Metanephros (tissue), 2 donors: ENCODE measurements at places on chromosomes 4 and X. TPM values are rescaled to one million over a fixed set of nuclear protein-coding genes. Genes with fewer than 3 reads are reported as not detected.

Gene RPL34
- 1,271 TPM for total RNA-seq

Gene POU4F2
- not detected for total RNA-seq

Gene POLN
- 6.1 TPM for total RNA-seq

Gene TAF7L
- total RNA-seq: 0.18 TPM

Gene SLC6A8
- total RNA-seq: 40.9 TPM

Gene FGB
- 5.6 TPM for total RNA-seq

Gene FHIP1A
- 21.0 TPM for total RNA-seq

Gene UGT2B17
- not detected for total RNA-seq

Gene PAGE5
- total RNA-seq: not detected

Gene SYP
- 2.3 TPM for total RNA-seq

Gene AKAP14
- total RNA-seq: not detected

Gene FAM156B
- total RNA-seq: 22.0 TPM

Gene CLNK
- 0.93 TPM for total RNA-seq

Gene TMLHE
- 30.0 TPM for total RNA-seq

Gene NAA11
- total RNA-seq: not detected

Gene ARX
- 0.06 TPM for total RNA-seq

Gene TCEAL5
- total RNA-seq: 1.6 TPM

Gene SPARCL1
- total RNA-seq: 46.2 TPM

Gene MGAT4D
- total RNA-seq: not detected

Gene RAB39B
- total RNA-seq: 2.0 TPM

Gene PABPC1L2A
- total RNA-seq: not detected

Gene TCEAL3
- 6.8 TPM for total RNA-seq

Gene ATP1B4
- 31.2 TPM for total RNA-seq

Gene ART3
- 13.8 TPM for total RNA-seq

Gene SATL1
- total RNA-seq: 0.35 TPM

Gene TLR2
- 13.3 TPM for total RNA-seq

Gene IRF2
- total RNA-seq: 45.0 TPM

Gene STK32B
- 8.8 TPM for total RNA-seq

Gene GLRB
- total RNA-seq: 6.9 TPM

Gene PPP1R3F
- total RNA-seq: 8.3 TPM

Gene MGARP
- 0.12 TPM for total RNA-seq

Gene MEPE
- total RNA-seq: not detected

Gene IL2
- not detected for total RNA-seq

Gene SLITRK2
- 0.64 TPM for total RNA-seq

Gene PABPC1L2B
- not detected for total RNA-seq

Gene TSPAN6
- total RNA-seq: 72.9 TPM

Gene ELMOD2
- 24.8 TPM for total RNA-seq

Gene PRKG2
- total RNA-seq: 0.76 TPM

Gene MSX1
- total RNA-seq: 0.82 TPM

Gene EVC2
- total RNA-seq: 12.0 TPM

Gene CHRDL1
- 7.2 TPM for total RNA-seq

Gene FRMD7
- 1.1 TPM for total RNA-seq

Gene SHROOM4
- 21.8 TPM for total RNA-seq

Gene CSAG2
- not detected for total RNA-seq

Gene MAGEA9
- total RNA-seq: not detected

Gene POU3F4
- 2.0 TPM for total RNA-seq

Gene TRIM75
- not detected for total RNA-seq

Gene BTK
- 6.0 TPM for total RNA-seq

Gene ITIH6
- total RNA-seq: not detected

Gene TMEM144
- 5.7 TPM for total RNA-seq

Gene PLAC8
- 8.3 TPM for total RNA-seq

Gene FOXR2
- not detected for total RNA-seq

Gene CSAG1
- not detected for total RNA-seq

Gene CPE
- 93.4 TPM for total RNA-seq

Gene GLRA3
- total RNA-seq: under 0.01 TPM

Gene FGA
- 1.6 TPM for total RNA-seq

Gene CXCL6
- total RNA-seq: 1.2 TPM

Gene MAGEA9B
- not detected for total RNA-seq

Gene LRCH2
- 9.5 TPM for total RNA-seq
